ENCODE measurements at places on chromosomes 11 and 22.

DNA sequence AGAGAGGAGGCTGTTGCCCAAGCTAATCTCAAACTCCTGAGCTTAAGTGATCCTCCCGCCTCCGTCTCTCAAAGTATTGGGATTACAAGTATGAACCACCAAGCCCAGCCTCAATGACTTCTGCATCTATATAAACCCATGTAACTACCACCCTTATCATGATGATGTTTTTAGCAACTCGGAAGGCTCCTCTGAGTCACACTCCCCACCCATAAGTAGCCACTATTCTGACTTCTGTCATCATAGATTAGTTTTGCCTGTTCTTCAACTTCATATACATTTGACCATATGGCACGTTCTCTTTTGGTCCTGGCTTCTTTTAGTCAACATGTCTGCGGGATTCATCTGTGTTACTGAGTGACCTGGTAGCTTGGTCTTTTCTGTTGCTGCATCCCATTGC is 6.4 kb upstream of the FOSL1 start:
- DNase-seq = no peak

DNA sequence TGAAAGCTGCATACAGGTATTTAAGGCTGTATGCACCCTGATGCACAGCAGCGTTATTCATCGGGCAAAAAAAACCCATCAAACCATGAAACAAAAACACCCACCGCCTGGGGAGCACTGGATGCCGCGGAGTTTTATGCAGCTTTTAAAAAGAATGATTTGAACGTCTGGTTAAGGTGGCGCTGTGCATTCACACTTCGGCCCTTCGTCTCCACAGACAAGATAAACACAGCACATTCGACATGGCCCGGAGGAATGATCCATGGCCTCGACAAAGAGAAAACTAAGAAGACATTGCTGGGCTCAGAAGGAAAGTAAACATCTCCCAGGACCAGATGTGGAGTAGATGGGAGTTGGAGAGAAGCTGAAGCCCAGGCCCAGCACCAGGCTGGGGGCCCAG is 40.8 kb upstream of the GAL start:
- no peak for DNase-seq

GRCh38 chr11:69691463-69691862 is 12.4 kb downstream of the FGF19 start:
- no peak for DNase-seq

DNA sequence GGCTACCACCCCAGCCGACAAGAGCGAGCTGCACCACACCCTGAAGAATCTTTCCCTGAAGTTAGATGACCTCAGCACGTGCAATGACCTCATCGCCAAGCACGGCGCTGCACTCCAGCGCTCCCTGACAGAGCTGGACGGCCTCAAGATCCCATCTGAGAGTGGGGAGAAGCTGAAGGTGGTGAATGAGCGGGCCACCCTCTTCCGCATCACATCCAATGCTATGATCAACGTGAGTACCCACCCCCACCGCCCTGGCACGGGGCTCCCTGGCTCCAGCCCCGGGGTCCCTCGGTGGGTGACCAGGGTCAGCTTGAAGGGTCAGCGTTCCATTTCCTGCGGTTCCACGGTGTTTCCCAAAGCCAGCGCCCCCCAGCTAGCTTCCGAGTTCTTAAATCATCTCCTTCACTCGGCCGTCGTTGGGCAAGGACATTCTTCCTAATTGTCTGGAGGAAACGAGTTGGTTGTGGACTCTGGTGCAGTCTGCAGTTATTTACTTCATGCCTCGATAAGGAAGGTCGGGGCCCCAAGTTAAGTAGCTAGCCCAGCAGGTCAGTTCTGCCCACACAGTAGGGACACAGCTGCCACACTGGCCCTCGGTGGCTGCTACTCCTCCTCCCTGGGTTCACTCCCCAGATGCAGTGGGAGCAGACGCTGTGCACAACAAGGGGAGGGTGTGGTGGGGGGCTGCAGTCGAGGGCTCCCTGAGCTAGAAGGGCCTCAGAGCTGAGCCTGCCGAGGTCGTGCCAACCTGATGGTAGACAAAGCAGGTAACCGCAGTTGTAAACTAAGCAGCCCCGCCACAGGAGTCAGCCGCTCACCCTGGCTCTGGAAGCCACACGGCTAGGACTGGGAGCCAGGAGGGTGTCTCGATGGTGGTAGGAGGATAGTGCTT is 97.9 kb downstream of the MORC2 start:
- DNase-seq = no peak

- DNase-seq = no peak
Measured at GRCh38 chr11:93216511-93217101, 18.8 kb upstream of the SLC36A4 start.

DNA sequence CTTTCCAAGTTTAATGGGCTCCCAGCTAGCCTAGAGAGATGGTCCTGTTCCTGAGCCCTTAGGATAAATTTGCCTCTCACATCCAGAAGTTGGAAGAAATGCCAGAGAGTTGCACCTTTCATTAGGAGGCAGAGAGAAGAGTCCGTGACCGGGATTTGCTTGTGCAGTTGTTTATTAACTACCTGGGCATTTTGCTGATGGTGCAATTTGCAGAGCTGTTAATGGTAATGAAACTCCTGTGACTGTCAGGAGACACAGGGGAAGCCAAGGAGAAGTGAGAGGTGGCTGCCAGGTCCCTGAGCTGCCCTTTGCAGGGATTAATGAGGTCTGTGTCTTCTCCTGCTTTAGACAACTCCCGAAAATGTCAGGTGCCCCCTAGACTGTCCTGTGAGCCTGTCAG is 69.1 kb upstream of the B3GAT1 start:
- no peak for DNase-seq

DNA sequence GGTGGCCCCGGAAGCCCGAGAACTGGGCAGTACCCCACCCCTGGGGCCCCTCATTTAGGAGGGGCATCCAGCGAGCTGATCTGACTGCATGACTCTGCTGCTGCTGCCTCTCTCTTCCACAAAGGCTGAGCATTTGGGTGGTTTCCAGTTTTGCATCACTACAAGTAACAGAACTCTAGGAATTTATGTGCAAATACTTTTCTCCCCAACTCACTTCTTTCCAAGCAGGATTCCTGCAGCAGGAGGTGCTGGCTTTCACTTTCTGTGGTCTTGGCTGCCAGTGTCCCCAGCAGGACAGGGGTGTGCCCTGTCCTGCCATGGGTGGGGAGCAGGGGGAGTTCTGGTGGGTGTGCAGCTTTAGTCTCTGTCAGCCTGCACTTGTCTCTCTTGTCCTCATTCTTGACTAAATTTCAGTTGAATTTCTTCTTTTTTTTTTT is 21.2 kb downstream of the UPB1 start:
- no peak for DNase-seq

DNA sequence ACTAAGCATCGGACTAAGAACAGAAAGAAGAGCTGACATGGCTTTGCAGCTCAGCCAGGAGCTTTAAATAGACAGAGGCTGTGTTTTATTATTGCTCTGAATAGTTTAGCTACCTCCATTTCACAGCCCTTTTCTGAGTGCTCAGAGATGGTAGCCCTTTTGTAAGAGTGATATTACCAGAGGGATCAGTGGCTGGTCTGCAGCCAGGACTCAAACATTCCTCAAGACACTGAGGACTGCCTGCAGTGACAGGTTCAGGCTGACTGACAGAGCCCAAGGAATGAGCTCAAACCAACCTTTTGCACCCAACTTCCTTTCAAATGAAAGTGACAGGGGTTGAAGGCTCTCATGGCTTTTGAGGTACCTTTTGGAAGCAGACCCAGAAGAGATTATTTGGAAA is 189.0 kb downstream of the DDX10 start:
- DNase-seq = no peak

- no peak for DNase-seq
Measured at GRCh38 chr11:115607621-115608221, 103.5 kb upstream of the CADM1 start.

- no peak for DNase-seq
Measured at GRCh38 chr11:46485856-46486443, 94.4 kb upstream of the CHRM4 start.

DNA sequence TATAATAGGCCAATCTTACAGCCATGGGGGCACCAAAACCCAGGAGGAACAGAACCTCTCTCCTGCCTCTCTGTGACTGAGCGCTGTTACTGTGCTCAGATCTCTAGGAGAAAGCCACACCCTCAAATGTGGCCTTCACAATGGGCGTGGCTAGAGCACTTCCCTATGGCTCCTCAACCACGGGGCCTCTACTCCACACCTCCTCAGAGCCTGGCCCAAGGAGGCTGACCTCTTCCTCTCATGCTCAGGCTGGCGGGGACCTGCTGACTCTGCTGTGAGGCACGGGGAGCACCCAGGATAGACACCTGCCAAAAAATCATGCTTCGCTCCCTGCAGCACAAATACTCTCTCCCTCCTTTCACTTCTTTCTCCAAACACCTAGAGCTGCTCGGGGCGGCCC is 41.0 kb downstream of the C11orf58 start:
- no peak for DNase-seq

- DNase-seq = no peak
Measured at GRCh38 chr22:29147331-29147899, 58.3 kb upstream of the EMID1 start.

- no peak for DNase-seq
Measured at GRCh38 chr11:87871056-87871455, 304.2 kb downstream of the RAB38 start.

- DNase-seq = no peak
Measured at GRCh38 chr11:2812371-2812991, 73.1 kb downstream of the CDKN1C start.

- no peak for DNase-seq
Measured at GRCh38 chr22:22038178-22038880, 55.7 kb upstream of the TOP3B start.

GRCh38 chr11:70105755-70106571 is 27.8 kb downstream of the ANO1 start:
- DNase-seq = no peak

All from GM19239 (cell line).